HFFc6 (cell line): ENCODE measurements at places on chromosomes 13 and 19. TPM values are rescaled to one million over a fixed set of nuclear protein-coding genes. Genes with fewer than 3 reads are reported as not detected.

- H3K27me3 ChIP-seq = peaks cover 40% of the 10 kb centered on the region
- 0 out of 2 replicates have a peak, but pooled peaks cover 5% of the 10 kb centered on the region for H3K4me1 ChIP-seq
- no peak overlapping the region for H3K27ac ChIP-seq
- H3K36me3 ChIP-seq = no peaks in the 10 kb centered on the region; the same call in 1 of the 2 replicates
- H3K4me3 ChIP-seq = no peak overlapping the region
These were observed 11.8 kb downstream of the ARHGEF18 start for GRCh38 chr19:7360393-7360984.

The GSX1 gene
- not detected in 2 replicates for total RNA-seq

The CPAMD8 gene
- total RNA-seq = 0.17 TPM in 1 of 3 replicates, not detected in the others

The SMIM44 gene
- total RNA-seq = not detected in 3 replicates

The SIGLEC9 gene
- not detected in 2 replicates for total RNA-seq
